COLO829 (cell line): ENCODE measurements at places on chromosomes 7 and 10.

GRCh38 chr10:61898435-61898778 lies 3.1 kb upstream of the ARID5B start:
- no peak for DNase-seq

DNA sequence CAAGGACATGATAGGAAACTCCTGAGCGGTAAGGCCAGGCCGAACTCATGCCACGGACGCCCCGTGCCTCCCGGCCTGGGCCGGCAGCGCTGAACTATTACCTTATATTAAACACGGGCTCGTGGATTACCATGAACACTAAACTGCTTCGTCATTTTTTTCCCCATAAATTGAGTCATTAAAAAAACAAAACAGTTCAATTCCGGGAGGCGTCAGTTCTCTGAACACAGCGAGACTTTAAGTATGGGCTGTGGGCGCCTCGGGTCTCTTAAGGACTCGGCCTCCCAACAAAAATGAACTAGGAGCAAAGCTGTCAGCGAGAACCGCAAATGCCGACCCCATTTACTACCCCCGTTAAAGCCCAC lies 519 bp downstream of the PITRM1 start:
- DNase-seq: no peak

- no peak for DNase-seq
These were observed 45.9 kb upstream of the ANTXRL start for GRCh38 chr10:46240684-46241565.

- DNase-seq: no peak
These were observed 16.5 kb downstream of the SLK start for GRCh38 chr10:103983367-103983911.

DNA sequence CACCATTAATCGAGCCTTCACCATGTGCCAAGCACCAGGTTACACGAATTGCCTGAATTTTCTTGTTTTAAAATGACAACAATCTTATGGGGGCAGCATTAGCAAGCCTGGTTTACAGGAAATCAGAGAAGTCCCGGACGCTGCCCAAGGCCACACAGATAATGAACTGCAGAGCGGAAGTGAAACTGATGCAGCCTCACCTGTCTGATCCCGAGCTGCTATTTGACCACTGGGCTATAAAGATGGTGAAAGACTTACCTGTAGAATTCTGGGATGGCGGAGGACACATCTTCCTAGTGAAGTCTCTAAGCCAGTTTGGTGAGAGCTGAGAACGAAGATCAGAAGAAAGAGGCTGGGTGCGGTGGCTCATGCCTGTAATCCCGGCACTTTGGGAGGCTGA lies 21.7 kb upstream of the GALNTL5 start:
- no peak for DNase-seq

DNA sequence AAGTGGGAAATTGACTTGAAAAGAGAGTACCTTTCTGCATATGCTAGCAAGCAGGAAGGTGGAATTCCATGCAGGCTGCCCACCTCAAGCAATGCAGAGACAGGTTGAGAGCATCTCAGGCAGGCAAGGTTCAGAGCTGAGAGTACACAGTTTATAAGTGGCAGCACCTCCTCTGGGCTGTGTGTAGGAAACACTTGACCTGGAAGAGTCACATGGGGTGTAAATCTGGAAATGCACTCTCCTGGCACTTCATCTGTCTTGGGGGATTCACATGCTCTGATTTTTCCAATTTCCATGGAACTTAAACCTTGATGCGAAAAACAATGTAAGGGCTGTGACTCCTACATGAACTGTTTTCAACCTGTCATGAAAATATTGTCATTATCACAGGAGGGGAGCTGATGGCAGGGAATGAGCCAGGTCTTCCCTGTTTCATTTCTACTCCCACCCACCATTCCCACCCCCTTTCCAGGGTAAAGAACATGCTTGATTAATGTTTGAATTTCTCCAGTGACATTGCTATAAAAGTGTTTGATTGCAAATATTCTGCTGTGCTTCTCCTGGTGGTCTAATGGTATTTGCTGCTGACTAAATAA lies 328.3 kb downstream of the BICC1 start:
- no peak for DNase-seq

DNA sequence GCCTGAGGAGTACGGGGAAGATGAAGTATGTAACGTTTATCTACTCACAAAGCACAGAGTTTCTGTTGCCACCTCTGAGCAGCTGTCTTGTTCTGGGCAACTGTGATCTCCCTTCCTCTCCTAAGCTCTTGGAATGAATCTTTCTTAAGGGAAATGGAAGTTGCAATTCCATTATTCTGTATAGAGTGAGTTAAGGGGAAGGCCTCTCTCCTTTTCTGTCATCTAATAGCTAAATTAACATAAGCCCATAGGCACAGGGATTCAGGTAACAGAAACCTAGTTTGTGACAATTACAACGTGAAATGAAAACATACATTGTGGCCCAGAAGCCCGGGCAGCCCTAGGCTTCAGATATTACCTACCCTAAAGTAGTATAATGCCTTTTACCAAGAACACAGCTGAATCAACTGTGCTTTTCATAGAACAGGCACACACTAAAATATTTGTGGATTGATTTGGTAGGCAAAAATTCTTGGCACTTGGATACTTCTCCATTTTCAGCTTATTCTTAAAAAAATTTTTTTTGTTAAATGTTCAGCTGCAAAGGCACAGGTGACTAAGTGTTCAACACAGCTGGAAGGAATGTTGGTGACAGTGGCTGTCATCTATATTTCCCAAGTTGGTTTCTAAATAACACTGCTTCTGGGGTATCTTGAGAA lies 3.8 kb upstream of the PDCD4 start:
- no peak for DNase-seq

GRCh38 chr7:29150856-29151255 lies 4.5 kb upstream of the CPVL start:
- no peak for DNase-seq

GRCh38 chr7:2637505-2638223 lies 5.9 kb downstream of the TTYH3 start:
- DNase-seq: no peak

DNA sequence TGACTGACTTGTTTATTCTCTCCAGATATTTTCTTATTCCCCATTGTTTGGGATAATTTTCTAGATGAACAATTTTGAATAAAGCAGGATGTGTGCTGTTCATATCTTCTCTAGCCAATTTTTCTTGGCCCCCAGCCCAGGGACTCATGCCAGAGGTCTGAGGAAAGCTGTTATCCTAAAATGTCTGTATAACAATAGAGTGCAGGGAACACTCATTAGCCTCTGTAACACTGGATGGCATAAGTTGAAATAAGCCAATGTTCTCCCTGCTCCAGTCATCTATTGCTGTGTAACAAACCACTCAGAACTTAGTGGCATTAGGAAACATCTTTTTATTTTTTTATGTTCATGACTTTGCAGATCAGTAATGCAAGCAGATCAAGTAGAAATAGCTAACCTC lies 121.7 kb upstream of the TRIM24 start:
- DNase-seq: no peak

- DNase-seq: no peak
These were observed 86.7 kb upstream of the GSDME start for GRCh38 chr7:24843821-24844434.

DNA sequence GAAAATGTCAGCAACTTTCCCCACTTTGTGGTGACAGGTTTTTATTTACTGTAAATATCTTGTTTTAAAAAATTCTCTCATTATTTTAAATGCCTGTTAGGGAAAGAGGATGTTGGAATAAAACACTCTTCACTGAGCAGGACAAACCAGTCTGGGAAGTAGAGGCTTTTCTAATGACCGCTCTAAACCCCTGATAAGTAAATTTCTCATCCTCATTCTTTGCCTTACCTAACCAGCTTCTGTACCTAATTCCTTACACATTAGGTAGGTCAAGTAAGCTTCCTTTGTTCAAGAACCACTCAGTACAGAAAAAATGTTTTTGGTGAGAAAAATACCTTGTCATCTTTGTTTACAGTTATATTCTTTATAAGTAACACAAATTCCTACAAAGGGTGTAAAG lies 143.6 kb downstream of the GPR85 start:
- DNase-seq: no peak

DNA sequence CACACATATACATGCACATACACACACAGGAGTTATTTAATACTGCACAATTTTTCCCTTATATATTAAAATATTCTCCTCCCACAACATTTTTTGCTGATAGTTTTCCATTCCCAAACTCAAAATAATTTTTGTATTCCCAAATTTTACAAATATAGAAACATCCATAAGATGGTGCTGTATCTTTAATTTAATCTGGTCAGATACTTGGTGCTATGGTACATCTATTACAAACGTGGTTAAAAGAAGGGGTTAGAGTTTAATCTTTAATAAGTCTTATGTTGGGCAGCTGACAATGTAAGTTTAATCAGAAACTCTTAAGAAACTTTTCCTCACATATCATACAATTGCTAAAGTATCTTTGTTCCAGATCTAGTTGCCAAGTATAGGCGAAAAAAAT lies 10.2 kb upstream of the CADPS2 start:
- DNase-seq: no peak

DNA sequence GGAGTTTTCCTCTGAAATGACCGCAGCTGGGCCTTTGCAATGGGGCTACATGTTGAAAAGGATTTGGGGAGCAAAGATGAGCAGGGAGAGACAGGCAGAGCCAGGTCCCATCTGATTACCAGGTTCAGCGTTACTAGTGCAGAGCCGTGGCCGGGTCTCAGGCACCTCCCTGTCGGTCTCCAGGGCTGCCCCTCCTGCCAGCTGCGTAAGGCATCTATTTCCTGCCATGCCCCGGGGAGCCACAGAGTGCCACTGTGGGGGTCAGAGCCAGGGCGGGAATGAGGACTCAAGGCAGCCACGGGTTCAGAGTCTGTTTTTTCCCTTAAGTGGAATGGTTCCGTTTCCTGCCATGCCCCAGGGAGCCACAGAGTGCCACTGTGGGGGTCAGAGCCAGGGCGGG lies 382.6 kb upstream of the SHH start:
- DNase-seq: no peak

GRCh38 chr7:95470452-95470851 lies 15.3 kb upstream of the ASB4 start:
- DNase-seq: peak; percentile 73

DNA sequence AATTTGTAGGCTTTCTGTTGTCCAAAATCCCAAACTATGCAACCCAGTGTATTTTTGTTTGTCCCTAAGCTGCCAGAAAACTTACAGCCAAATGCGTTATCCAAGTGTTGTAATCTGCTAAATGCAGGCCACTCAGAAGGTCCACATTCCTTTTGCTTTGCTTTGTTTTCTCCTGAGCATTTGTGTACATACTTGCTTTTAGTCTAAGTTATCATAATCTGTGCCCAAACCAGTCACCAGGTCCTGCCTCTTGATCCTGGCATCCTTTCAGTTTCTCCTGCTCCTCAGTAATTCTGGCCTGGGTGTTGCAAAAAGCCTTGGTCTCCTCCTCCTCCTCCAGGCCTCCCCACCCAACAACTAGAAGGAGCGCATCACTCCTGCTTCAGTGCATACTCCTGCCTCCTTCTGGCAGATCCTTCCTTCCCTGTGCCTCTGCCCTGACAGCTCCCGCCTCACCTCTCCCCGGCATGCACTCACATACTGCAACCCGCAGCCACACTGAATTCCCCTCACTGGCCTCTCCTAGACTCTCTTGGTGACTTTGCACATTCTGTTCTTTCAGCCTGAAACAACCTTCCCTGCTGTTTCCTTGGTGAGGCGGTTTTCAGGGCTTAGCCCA lies 2.3 kb downstream of the DENND2A start:
- no peak for DNase-seq

DNA sequence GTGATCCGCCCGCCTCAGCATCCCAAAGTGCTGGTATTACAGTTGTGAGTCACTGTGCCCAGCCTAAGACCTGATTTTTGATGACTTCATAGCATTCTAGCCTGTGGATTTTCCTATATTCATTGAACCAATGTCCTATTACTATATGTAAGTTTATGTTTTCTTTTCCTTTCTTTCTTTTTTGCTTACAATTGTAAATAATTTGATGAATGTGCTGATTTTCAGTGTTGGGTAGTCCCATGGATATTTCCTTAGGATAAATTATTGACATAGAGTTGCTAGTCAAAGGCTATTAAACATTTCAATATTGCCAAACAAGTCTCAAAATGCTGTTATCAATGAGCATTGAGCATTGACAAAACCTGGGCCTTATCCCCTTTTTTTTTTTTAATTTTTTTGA lies 9.9 kb upstream of the PHYH start:
- no peak for DNase-seq

GRCh38 chr7:128869138-128869943 lies 6.7 kb downstream of the ATP6V1F start:
- no peak for DNase-seq

DNA sequence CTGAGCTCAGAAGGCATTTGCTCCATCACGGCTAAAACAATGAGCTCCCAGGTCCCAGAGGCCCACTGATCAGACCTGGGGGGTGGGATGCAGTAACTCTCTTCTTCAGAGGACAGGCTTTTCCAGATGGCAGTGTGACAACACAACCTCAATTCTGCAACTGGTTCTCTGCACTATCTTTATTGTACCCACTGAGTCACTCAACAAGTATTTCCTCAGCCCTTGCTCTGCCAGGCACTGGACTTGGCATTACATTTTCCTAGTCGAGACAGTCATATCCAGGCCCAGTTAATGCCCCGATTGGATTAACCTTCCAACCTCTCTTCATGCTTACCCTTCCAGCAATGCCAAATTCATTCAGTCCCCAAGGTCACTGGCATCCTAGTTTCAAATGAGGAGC lies 72.6 kb downstream of the JAZF1 start:
- no peak for DNase-seq

DNA sequence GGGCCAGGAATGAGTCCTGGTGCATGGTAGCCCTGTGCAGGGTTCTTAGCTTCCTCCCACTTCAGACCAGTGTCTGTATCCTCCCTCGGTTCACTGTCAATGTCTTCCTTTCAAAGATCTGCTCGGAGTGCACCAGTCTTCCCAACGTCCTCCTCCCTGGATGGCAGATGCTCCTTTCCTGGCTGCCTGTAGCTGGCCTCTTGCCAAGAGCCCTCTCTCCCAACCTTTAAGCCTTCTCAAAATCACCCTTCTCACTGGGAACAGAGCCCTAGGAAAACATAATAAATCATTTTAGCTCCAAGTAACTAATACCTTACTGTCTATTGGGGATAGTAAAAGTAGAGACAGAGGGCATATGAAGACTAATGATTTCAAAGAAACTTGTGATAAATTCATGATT lies 490.6 kb downstream of the CCSER2 start:
- no peak for DNase-seq

DNA sequence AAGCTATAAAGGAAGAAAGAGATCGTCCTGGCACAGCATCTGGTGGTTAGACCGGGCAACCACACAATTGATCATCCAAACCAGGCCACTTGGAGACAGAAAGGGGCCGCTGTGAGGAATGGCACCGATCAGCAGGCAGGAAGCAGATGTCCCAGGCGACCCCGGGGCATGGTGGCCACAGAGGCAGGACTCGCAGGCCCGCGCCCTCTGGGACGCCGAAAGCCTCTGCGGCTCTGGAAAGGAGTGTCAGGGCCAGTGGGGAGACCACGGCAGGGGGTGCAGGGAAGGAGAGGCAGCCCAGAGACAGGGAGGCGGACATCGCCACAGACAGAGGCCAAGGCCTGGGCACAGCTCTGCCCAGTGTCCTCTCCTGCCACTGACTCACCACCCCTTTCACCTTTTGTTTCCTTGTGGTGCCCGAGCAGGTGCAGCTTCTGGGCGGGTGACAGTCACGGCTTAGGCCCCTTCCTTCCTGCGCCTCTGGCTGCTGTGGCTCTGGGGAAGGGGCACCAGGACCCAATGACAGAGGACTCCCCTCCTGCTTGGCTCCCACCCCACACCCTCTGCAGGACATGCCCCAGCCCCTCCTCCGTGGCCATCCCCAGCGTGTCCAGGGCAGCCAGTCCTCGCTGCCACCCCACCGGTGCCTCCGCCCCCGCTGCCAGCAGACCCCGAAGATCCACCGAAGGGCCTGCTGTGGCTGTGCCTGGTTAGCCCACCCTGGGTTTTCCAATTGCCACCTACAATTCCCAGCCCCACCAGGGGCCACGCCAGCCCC lies 10.9 kb downstream of the STK32C start:
- no peak for DNase-seq

- peak; percentile 83 for DNase-seq
These were observed 118.2 kb downstream of the JAZF1 start for GRCh38 chr7:28062197-28062991.
